SJCRH30 (cell line): ENCODE measurements at places on chromosomes 3 and 15.

GRCh38 chr3:140829796-140830195 is 111.8 kb upstream of the SLC25A36 start:
- DNase-seq = no peak

GRCh38 chr3:66195347-66195783 is 25.4 kb upstream of the SLC25A26 start:
- DNase-seq = peak; percentile 83

DNA sequence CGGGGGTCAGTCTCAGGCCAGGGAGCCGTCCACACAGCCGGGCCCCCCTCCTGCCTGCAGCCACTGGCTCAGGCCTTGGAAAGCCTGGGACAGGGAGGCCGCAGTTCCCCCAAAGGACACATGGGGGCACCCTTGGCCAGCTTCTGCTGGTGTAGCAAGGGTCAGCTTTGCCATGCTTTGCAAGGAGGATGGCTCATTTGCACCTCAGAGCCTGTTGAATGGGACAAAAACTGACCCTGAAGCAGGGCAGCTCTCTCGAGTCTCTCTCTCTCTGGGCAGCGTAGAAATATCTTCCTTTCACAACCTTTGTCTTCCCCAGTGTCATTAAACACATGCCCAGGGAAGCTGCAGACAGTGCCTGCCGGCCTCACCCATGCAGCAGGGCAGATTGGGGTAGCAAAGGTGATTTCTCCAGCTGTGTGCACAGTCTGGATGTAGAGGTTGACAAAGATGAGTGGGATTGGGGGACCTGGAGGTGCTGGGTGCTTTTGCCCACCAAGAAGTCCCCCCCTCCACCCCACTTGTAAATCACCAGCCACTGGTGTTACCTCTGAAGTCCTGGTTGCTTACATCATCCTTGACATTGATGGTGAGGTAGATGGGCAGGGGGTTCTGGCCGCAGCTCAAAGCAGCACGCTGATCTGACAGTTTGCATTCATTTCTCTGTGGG is 17.4 kb upstream of the EHD4 start:
- DNase-seq = peak; percentile 89

DNA sequence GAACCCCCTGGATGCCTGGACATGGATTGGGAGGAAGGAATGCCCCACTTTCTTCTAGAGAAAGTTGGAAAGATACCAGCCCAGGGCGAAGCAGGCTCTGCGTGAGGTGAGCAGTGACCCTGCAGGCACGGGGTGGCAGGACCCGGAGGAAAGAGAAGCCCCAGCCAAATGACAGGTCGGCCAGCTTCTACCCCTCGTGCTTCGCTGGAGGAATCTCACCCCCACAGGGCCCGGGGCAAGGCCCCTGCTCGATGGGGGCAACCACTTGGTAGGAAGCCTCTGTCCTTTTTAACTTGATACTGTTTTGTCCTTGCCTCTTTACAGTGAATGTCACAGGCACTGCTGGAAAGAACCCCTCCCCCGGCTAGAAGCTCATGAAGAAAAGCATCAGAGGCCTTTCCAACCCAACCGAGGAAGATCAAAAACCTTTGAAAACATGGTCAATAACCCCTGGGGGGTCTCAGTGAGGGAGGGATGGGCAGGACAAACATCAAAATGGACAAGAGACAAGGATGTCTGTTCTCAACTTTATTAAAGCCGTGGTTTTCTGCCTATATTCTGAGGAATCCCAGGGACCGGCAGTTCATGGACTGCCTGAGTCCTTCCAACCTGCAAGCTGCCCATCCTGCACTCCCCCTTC is 54.4 kb downstream of the SH3BP5 start:
- DNase-seq = no peak

DNA sequence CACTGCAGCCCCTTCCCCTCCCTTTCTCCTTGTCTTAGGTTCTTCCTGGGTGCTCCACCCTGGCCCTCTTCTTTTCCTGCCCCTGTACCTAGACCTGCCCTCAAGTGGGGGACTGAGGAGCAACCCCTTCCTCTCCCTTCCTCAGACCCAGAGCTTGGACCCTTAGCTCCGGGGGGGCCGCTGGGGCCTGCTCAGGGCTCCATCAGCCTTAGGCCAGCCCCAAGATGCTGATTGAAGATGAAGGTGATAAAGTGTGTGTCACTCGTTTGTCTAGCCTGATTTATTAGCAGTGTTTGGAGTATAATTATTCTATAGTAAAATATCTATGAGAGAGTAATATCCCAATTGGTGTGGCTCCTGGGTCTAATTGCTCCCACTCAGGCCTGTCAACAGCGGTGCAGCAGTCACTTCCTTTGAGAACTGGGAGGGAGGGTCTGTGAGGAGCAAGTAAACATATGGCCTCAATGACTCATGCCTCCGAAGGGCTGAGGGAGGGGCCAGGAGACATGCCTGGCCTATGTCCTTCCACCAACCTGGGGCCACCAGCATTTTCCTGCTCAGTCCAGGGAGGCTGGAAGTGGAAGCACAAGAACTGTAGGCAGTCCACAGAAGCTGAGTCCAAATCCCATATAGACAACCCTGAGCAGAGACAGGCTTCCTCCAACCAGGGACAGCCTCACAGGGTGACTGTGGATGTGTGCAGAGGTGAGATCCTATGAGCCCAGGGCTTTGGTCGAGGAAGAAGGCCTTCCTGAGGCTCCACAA is 123.2 kb downstream of the DNAJB8 start:
- peak; percentile 49 for DNase-seq

GRCh38 chr15:89128320-89129122 is 40.3 kb downstream of the ABHD2 start:
- DNase-seq = no peak

- no peak for DNase-seq
Observed at GRCh38 chr3:58776231-58776630, 109.7 kb upstream of the FAM3D start.

GRCh38 chr15:76678766-76679165 is 226.4 kb downstream of the SCAPER start:
- DNase-seq = no peak

DNA sequence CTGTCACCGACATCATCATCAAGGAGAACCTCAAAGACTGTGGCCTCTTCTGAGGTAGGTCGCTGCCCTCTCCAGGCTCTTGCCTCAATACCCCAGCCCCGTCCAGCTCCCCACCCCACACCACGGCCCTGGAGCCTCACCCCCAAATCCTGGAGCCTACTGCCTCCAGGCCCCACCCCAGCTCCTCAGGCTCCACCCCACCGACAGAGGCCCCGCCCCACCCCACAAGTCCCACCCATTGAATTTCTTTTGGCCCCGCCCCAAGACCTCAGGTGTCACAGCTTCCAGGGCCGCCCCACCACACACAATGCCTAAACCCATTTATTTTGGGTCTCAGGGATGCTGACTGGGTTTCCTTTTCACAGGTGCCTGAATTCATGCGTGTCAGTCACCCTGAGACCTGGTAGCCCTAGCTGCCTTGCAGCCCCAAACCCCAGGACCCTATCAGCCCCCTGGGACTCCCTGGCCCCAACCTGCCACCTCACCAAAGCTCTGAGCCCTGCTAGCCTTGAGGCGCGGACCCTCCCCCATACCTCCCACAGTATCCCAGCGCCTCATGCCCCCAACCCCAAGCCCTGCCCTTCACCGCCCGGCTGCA is 3.6 kb downstream of the GNAT1 start:
- DNase-seq = no peak
